ENCODE measurements at places on chromosomes 7 and 10.

DNA sequence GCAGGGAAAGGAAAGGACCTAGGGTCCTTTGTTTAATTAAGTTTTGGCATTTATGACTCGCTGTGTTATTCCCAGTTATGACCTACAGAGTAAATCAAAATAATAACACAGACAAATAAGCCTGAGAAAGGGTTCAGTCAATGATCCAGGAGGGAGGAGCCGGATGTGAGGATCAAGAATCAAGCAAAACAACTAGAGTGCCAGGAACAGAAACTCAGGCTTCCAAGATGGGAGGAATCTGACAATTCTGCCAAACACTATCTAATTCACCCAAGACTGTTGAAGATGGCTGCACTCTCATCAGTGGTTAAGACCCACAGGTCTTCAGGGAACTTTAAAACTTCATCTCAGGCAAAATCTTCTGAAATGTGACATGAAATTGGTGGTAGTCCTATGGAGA, 50.3 kb upstream of the PIP4K2A start:
- no peak for DNase-seq

DNA sequence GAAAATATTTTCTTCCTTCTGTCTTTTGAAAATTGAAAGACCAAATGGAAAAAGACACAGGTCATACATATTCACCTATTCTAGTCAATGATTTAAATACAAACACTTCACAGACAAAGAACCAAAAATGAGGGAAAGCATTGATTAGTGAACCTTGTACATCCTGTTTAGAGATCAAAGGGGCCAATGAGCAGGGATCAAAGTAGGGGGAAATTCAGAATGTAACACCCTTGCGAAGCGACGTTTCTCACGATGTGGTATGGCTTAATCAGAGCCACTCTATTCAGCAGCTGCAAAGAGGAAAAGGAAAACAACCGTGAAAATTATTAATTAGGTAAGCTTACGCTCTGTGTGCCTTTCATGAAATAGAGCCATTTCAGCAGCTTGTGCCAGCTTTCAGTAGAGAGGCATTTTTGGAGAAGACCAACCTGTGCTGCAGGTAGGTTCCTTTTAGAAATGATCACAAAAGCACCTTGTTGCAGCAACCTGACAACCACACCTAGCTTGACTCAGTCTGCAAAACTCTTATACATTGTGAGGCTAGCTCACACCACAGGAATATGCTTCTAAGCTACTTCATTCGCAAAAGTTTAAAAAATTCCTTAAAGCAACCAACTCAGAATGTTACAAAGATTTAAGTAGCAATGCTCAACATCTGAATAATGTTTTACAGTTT, 78.0 kb downstream of the DKK1 start:
- no peak for DNase-seq

DNA sequence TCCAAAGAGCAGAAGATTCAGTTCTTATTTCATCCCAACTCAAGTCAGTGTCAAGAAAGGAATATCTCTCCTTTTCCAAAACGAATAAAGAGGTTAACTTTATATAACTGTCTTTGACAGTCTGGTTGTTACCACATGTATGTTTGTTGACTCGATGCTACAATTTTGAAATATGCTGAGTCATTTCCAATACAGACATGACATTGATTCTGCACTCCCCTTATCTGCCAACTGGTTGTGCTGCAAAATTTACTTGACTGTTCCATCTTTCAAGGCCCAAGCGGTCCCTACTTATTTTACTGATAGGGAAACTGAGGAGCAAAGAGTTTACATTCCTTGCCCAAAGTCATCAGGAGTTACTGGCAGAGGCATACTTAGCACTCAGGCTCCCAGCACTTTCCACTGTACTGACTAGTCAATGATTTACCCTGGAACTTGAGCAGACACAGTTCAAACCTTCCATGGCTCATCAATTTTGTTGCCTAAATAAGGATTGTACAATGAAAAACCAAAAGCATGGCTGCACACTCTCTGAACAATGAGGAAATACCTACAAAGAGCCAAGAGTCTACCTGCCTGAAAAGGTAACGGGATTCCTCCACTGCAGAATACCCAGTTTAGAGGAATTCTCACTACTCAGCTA, 52.8 kb downstream of the ABLIM1 start:
- no peak for DNase-seq

DNA sequence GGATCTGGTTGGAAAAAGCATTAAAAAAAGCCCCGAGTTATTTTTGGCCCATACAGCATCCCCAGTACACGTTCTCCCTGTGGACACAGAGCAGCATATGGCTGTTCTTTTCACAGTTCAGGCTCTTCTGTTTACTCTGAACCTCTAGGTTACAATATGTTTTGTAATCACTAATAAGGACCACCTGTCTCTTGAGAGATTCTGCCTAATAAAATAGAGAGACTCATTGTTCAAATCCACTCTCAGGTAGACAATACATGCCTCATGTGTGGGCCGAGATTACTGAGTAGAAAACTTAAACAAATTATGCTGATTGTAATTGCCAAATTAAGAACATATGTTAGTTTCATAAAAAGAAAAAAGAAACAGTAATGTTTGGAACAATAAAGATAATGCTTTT, 647.7 kb downstream of the GRM8 start:
- no peak for DNase-seq

DNA sequence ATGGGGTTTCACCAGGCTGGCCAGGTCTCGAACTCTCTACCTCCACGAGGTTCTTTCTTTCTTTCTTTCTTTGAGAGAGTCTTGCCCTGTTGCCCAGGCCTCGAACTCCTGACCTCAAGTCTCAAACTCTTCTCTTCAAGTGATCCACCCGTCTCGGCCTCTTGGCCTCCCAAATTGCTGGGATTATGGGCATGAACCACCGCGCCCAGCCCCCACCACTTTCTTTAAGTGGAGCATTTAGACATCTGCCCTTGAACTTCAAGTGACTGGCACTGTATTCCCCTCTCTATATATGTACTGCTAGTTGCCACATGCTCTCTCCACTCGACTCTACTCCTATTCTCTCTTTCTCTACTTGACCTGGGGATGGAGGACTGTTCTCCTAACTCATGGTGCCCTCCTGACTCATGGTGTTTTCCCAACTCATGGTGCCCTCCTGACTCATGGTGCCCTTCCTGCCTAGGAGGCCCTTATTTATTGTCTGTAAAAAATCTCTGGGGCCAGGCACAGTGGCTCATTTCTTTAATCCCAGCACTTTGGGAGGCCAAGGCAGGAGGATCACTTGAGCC, 19.3 kb upstream of the ACHE start:
- DNase-seq, result no peak

DNA sequence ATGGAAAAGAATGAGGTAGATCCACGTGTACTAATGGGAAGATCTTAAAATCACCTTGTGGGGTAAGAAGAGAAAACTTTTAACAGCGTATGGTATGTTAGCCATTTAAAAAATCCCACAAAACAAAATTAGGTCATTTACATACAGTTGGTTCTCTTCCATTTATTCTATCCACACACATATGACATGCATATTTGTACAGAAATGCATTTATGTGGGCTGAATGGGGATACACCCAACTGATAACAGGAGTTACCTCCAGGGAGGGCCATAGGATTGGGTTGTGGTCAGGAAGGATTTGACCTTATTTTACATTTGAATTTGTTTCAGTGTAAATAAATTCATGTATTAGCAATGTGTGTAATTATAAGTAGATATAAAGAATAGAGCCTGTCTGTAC, 71.5 kb downstream of the MCMBP start:
- DNase-seq, result no peak

GRCh38 chr7:24656608-24657007, 83.4 kb downstream of the PALS2 start:
- DNase-seq, result no peak

GRCh38 chr7:157357129-157358040, 20.6 kb downstream of the DNAJB6 start:
- no peak for DNase-seq

DNA sequence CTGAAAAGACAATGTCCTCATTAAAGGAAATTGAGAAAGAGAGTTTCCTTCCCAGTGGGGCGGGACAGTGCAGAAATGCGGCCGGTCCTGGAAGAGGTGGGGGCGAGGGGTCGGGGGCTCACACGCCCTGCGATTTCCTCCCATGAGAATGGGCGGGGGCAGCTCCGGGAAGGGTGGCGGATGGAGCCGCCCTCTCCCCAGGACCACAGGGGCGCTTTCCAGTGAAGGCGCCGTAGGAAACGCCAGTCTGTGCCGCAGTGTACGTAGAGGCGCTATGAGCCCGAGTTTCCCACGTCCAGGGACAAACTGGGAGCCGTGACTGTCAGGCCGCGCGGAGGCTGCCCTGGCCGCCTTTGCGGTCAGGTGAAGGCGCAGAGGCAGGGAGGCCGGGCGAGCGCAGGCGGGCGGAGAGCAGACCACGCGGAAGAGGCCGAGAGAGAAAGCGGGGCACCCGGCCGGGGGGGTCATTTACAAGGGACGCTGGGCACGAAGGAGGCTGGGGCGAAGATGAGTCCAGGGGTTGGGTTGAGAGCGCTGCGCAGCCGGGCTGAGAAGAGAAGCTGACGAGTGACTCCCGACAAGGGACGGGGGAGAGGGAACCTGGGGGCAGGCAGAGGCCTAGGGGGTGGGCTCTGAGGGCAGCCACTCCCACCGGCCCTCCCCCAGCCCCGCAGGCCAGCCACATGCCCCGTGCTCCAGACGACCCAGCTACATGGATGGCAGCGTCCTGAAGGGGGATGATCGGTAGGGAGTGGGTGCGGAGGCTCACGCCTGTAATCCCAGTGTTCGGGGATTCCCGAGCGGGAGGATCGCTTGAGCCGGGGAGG, 45.0 kb downstream of the ALOX5 start:
- peak; percentile 36 for DNase-seq

GRCh38 chr7:151218170-151218569, 7.9 kb upstream of the H2BK1 start:
- no peak for DNase-seq

GRCh38 chr10:63308628-63309027, 157.1 kb downstream of the JMJD1C start:
- no peak for DNase-seq

- DNase-seq, result no peak
These were observed 5.5 kb downstream of the ACTA2 start for GRCh38 chr10:88946965-88947590.

DNA sequence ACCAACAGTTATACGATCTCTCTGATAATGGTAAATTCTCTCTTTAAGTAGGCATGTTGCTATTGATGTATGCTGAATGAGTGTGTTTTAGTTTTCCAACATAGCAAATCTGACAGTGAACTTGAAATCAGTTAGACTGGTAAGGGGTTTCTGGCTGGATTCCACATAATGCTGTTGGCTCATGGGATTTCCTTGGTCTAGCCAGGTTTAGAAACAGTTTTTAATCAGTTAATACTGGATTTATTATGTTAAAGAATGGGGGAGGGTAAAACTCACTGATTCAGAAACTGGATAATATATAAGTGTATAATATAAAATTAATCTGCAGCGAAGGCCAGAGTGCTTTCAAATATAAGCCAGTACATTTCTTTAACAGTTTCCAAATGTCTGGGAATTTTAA, 55.6 kb downstream of the PCDH15 start:
- no peak for DNase-seq

- DNase-seq, result no peak
These were observed 8.8 kb downstream of the ASB10 start for GRCh38 chr7:151178236-151178635.

DNA sequence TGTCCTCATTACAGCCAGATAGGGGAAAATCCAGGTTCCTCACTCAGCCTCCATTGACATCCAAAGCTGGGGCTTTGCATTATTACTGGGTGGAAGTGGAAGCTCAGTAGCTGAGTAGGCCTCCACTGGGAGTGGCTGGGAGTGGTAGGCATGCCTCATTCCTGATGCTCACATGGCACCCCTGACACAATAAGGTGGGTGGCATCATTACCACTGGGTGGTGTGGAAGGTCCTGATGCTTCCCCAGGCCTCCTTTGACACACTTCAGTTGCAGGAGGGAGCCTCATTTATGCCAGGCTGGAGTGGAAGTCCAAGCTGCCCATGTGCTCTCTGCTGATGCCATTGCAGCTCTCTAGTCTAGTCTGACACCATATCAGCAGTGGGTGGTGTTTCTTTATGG, 48.2 kb upstream of the GPR141 start:
- no peak for DNase-seq

GRCh38 chr7:92682903-92683539, 92.8 kb upstream of the FAM133B start:
- DNase-seq, result no peak

DNA sequence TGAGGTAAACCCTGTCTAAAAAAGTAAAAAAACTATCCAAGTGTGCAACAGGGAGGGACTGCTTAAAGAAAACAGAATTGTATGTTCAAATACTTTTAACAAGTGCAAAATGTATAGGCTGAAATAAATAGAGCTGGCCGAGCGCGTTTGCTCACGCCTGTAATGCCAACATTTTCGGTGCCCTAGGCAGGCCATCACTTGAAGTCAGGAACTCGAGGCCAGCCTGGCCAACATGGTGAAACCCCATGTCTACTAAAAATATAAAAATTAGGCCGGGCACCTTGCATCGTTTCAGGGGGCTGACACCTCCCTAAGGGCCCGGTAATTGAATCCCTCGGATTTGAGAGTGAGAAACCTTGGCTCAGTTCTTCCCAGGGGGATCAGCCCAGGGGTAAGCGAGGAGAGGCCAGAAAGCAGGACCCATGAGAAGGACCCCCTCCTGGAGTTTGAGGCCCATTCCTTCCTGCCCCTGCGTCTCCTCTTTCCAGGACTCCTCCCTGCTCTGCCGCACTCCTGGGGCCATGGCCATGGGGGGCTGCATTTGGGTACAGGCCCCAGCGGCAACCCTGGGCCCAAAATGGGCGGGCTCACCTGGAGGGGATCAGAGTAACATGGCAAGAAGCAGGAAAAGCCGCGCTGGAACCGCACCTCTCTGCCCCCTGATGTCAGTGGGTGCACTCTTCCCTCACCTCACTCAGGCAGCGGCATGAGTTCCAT, 75.5 kb upstream of the TMEM248 start:
- DNase-seq, result no peak

- DNase-seq, result no peak
These were observed 244.4 kb downstream of the RPS24 start for GRCh38 chr10:78278058-78278404.

GRCh38 chr10:7610651-7611389, 55.9 kb downstream of the ITIH5 start:
- no peak for DNase-seq

- no peak for DNase-seq
These were observed 22.1 kb downstream of the BLNK start for GRCh38 chr10:96249264-96249663.

DNA sequence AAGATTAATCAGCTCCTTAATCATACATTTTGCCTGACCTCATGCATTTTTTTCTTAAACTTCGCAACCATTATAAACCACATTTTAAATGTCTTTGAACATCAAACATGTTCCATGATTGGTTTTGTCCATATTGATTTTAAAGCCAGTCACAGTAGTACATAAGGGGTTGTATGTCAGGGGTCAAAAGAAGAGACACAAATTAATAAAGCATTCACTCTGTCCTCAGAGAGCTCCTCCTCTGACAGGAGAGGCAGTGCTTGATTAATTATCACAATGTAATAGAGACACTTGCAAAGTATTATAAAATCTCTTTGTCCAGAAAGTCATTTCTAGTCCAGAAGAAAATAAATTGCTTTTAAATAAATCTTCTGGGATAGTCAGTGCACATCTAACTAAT, 195.5 kb downstream of the MAGI2 start:
- no peak for DNase-seq
